ENCODE measurements at places on chromosomes 6 and 20. TPM values are rescaled to one million over a fixed set of nuclear protein-coding genes. Genes with fewer than 3 reads are reported as not detected.

The NKAIN2 gene
- total RNA-seq, result not detected

The ZC2HC1B gene
- total RNA-seq, result 0.24 TPM

The CNR1 gene
- total RNA-seq, result not detected

The PROKR2 gene
- total RNA-seq, result not detected

The TREM2 gene
- total RNA-seq, result not detected

The PTCRA gene
- total RNA-seq, result not detected

The ADGRF1 gene
- total RNA-seq, result not detected

Measured in activated T-helper 1 cell treated with anti-CD3 and anti-CD28 coated beads, Interleukin-12 subunit alpha, Interleukin-12 subunit beta, Interleukin-2, Interleukin-4 antibody, amounts not matched to agents 30 ng/mL and 10 ng/mL and 1 ng/mL, durations not matched to agents 14 hours and 24 hours and 36 hours (primary cell).